ENCODE measurements at places on chromosomes 7 and 10. TPM values are rescaled to one million over a fixed set of nuclear protein-coding genes. Genes with fewer than 3 reads are reported as not detected.

Gene ZNF783
- 9.2 TPM for total RNA-seq

Gene GDF2
- not detected for total RNA-seq

Gene CTAGE8
- total RNA-seq = 1.7 TPM

Gene ALOX5
- total RNA-seq = 14.9 TPM

Gene CABCOCO1
- 3.4 TPM for total RNA-seq

Gene DRGX
- total RNA-seq = 0.22 TPM

Gene ATG9B
- 0.90 TPM for total RNA-seq
